ENCODE measurements at places on chromosomes 5 and 9.

DNA sequence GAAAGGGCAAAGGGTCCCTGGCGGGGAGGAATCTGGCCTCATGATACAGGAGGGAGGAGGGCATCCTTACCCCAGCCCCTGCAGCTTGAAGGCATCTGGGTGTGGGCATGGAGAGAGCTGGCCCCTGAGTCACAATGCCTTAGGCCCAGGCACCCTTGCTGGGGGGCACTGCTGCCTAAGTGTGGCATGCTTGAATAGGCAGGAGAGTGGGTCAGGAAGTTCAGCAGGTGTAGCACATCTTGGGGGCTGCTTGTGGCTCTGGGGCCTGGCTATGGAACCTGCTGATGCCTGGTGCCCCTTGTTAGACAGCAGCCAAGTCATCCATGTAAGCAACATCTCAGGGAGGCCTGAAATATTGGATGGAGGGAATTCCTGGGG, 63.1 kb downstream of the HSPA4 start:
- DNase-seq, result no peak

DNA sequence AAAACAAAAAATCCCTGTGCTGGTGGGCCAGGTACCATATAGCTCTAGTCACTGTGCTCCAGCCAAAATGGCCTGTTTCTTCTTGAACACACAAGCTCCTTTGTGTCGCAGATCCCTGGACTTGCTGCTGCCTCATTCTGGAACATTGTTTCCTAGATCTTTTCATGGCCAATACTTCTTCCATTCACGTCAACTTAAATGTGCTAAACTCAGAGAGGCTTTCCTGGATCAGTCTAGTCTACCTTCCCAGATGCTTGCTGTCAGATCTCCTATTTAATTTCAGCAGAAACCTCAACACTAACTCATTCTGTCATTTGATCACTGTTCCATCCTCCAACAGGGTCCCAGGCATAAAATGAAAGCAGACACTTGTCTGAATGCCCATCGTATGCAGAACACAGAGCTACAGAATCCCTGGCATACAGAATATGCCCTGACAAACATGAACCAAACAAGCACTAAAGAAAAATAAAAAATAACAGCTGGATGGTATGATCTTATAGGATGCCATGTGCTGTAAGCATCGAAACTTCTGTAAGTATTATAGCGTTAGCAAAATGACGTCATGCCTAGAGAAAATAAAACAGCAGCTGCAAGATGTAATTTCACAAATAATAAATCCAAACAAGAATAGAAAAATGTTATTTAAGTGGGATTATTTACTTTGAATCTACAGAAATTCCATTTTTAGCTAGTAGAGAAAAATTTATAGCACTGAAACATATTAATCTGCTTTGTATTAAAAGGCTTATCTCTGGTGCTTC, 403.7 kb upstream of the DAP start:
- no peak for DNase-seq

DNA sequence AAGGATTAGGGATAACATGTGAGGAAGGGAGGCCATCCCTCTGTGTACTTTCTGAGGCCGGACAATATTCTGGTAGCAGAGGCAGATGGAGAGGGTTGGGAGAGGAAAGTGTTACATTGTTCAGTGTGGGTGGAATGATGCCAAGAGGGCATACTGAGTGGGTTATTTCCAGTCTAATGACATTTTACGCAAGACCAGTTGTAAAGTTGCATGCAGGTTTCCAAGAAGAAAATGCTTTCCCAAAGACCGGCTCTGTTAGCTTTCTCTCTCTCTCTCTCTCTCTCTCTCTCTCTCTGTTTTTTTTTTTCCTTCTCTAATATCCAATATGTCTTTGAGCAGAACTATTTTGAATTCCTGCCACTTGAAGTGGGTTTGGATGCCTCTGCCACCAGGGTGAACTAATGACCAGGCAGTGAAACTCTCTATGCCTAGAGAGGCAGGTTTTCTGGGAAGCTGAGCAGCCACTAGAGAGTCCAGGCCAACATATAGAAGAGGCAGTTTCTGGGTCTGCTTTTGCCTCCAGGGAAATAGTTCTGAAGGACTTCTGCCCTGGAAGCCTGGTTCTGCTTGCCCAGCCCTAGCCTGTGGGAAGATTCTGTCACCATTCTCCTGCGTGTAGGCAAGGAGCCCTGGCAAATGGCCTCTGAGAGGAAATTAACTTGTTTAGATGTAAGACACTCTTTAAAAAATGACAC, 24.4 kb upstream of the ZNF366 start:
- DNase-seq, result no peak

DNA sequence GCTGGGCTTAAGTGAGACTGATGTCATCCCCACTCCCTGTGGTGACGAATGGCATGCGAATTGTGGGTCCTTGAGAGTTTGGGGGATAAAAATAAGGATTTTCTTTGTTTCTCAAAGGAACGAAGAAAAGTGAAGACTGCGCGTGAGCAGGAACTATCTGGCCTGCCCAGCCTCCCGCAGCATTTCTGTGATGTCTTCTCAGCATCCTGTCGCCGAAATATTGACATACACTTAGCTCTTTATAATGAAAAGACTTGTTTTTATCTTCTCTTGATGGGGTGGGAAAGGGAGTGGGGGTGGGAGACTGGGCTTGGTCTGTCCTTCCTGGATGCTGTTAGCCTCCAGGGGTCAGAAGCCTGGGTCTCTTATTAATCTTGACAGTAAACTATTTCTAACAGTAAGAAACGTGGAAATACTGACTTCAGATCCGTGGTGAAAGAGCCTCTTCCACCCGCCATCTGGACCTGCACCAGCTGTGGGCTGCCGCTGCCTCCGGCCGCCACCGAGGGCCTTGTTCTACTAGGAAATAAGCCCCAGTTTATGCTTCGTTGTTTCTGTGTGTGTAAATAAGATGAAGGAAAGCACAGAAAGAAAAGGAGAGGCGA, 239.6 kb downstream of the FANCC start:
- no peak for DNase-seq

- DNase-seq, result peak; percentile 35
Measured at GRCh38 chr9:27528886-27529315, 713 bp downstream of the MOB3B start.

- no peak for DNase-seq
Measured at GRCh38 chr9:120689860-120690259, 24.4 kb downstream of the MEGF9 start.

- DNase-seq, result no peak
Measured at GRCh38 chr9:121286688-121286972, 18.7 kb downstream of the GSN start.

- DNase-seq, result no peak
Measured at GRCh38 chr9:126125577-126125976, 201.1 kb upstream of the MVB12B start.

DNA sequence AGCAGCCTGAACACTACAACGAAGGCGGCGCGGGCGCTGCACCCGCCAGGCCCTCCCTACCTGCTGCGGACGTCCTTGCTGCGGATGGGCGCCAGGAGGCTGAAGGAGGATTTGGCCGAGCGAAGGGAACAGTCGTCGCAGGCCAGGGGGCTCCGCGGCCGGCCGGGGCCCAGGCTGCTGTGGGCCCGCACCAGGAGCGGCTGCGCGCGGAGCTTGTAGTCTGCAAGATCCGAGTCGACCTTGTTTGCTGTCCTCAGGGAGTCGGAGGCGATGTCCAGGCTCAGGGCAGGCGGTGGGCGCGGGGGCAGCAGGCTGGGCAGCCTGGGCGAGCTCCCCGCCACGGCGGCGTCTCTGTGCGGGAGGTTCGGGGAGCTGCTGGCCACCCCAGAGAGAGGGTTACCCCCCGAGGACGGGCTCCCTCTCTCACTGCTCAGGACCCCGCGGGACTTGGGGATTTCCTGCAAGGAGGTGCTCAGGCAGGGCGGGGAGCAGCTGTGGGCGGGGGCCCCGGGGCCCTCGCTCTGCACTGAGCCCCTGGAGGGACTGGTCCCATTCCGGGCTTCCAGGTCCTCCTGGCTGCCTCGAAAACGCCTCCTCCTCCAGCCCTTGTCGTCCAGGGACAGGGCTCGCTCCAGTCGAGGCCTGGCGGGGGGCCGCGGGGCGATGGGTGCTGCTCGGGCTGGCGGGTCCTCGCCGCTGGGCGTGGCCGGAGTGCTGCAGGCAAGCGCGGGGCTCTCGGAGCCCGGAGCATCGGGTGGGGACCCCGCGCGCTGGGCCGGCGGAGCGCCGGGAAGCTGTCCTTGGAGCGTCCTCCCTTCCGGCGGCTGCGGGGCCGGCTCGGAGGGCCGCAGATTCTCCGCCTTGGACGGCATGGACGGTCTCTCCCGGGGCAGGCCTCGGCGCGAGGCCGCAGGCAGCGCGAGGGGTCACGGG, 831 bp downstream of the INPP5E start:
- peak; percentile 49 for DNase-seq

GRCh38 chr5:143197260-143197656, 206.2 kb downstream of the NR3C1 start:
- no peak for DNase-seq

GRCh38 chr5:115555084-115555633, 10.6 kb upstream of the FEM1C start:
- no peak for DNase-seq

GRCh38 chr9:109473329-109473728, 24.8 kb downstream of the PTPN3 start:
- DNase-seq, result no peak

GRCh38 chr5:32767948-32768467, 56.9 kb downstream of the NPR3 start:
- no peak for DNase-seq

GRCh38 chr9:125497906-125498305, 209.1 kb downstream of the MAPKAP1 start:
- no peak for DNase-seq

DNA sequence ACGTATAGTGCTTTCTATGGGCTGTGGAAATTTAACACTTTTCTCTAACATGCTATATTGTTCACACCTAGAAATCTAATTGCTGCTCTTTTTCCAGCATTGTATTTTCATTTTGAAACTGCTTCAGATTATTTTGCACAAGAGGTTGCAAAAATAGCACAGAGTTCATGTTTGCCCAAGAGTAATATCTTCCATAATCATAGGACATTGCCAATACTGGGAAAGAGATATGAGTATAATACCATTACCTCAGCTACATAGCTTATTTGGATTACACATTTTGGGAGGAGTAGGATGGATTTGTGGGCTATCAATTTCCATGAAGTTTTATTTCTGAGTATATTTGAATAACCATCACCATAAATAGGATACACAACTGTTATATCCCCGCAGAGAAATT, 717.1 kb downstream of the CDH9 start:
- DNase-seq, result no peak
